Astrocyte (in vitro differentiated cells and primary cell): ENCODE measurements at places on chromosomes 13 and 19.

DNA sequence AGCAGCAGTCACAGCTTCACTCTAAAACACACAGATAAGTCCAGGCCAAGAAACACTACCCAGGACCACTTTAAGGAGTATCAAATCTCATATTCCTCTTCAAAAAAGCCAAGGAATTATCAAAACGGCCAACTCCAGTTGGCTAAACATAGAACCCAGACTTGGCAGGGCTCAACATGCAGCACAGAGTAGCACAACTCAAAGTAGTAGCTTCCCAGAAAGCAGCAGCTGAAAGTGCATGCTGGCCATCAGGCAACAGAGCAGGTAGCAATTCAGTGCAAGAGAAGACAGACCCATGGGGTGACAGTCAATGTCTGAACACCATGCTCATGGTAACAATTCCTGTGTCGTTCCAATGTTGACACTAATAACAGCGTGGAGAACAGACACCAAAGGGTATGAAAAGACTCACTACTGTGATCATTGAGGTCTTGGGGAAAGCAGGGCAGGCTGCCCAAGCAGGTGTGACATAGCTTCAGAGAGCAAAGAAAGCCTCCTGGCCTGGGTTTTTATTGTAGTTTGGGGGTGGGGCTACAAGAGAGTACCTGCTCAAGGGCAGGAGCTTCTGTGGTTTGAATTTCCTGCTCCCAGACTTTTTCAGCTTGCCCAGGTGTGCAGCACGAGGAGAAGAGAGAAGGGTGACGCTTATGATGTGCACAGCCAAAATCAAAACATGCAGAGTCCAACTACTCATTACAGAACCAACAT lies 6.2 kb downstream of the ZNF709 start:
- no peaks in the 10 kb centered on the region for H3K27me3 ChIP-seq
- H3K4me1 ChIP-seq = peaks cover 7% of the 10 kb centered on the region
- H3K36me3 ChIP-seq = no peaks in the 10 kb centered on the region
- no peak overlapping the region for H3K27ac ChIP-seq

DNA sequence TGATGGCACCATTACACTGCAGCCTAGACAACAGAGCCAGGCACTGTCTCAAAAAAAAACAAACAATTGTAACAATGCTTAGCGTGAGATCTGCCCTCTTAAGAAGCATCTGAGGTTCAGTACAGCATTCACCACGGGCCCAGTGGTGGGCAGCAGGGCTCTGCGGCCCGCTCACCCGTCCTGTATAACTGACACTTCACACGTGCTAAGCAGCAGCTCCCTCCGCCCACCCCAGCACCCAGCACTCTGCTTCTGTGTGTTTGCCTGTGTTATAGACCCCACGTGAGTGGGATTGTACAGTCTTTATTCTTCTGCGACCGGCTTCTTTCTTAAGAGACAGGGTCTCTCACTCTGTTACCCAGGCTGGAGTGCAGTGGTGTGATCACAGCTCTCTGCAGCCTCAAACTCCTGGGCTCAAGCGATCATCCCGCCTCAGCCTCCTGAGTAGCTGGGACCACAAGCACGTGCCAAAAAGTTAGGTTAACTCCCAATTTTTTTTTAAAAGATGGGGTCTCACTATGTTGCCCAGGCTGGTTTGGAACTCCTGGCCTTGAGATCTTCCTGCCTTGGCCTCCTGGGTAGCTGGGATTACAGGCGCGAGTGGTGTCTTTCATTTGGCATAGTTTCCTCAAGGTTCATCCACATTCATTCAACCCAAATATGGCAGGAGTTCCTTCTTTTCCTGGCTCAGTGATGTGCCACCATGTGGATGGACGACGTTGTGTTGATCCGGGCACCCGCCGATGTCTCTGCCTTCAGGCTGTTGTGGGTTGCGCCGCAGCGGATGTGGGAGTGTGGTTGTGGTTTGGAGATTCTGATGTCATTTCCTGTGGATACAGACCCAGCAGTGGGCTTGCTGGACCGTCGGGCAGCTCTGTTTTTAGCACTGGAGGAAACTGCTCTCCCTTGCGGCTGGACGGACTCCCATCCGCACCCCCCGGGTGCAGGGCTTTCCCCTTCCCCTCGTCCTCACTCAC lies 170.0 kb downstream of the KDM4B start:
- peak overlapping the region; percentile 28 for H3K27ac ChIP-seq
- H3K4me1 ChIP-seq = peaks cover 36% of the 10 kb centered on the region
- H3K27me3 ChIP-seq = no peaks in the 10 kb centered on the region
- peak; percentile 90 for DNase-seq
- no peaks in the 10 kb centered on the region for H3K36me3 ChIP-seq
- no peak overlapping the region for H3K4me3 ChIP-seq

DNA sequence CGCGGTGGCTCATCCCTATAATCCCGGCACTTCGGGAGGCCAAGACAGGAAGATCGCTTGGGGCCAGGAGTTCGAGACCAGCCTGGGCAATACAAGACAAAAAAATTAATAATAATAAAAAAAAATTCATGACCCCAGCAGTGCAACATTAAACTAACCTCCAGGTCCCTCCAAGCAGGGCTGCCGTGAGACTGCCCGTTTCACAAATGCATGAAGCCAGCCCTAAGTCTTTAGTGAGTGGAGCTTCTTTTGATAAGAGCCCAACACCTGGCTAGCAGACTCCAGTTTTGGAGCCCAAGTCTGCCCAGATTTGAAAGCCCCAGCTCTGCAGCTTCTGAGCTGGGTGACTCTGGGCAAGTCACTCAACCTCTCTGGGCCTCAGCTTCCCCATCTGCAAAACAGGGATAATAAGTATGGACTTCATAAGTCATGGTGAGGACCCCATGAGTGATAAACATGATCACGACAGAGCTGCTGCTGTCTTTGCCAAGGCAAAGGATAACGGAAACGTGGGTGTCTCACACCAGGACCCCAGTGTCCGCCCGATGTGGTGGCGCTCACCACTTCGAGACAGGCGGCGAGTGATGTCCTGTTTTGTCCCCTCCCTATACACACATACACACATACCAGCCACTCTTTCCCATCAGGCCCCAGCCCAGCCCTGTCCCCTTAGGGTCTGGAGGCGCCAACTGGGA lies 38.4 kb upstream of the NANOS3 start:
- peaks cover 22% of the 10 kb centered on the region for H3K36me3 ChIP-seq
- H3K27me3 ChIP-seq = no peaks in the 10 kb centered on the region
- peaks cover 53% of the 10 kb centered on the region for H3K4me1 ChIP-seq
- peak overlapping the region; percentile 97 for H3K27ac ChIP-seq
- peak overlapping the region; percentile 81 for H3K4me3 ChIP-seq

DNA sequence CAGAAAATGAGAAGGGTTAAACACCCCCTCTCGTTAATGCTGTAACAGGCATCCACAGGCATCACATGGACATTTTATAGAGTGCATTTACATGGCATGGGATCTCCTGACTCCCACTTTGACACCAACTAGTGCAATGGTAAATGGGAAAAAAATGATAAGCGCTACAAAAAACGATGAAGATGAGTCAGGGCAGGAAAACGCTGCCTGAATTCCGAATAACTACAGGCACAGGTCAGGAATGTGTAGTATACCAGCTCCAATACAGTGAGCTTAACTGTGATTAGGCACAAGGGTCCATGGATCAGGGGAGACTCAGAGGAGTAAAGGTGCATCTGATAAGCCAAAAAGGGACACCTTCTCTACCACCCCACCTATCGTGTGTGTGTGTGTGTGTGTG lies 223.6 kb downstream of the FOXO1 start:
- no peak overlapping the region for H3K4me3 ChIP-seq
- no peaks in the 10 kb centered on the region for H3K27me3 ChIP-seq
- H3K4me1 ChIP-seq = peaks cover 17% of the 10 kb centered on the region
- H3K36me3 ChIP-seq = no peaks in the 10 kb centered on the region
- DNase-seq = peak; percentile 54

GRCh38 chr19:9952276-9952675 lies 16.0 kb upstream of the OLFM2 start:
- H3K36me3 ChIP-seq = no peaks in the 10 kb centered on the region
- peaks cover 2% of the 10 kb centered on the region for H3K27me3 ChIP-seq
- no peak for DNase-seq
- H3K27ac ChIP-seq = no peak overlapping the region

DNA sequence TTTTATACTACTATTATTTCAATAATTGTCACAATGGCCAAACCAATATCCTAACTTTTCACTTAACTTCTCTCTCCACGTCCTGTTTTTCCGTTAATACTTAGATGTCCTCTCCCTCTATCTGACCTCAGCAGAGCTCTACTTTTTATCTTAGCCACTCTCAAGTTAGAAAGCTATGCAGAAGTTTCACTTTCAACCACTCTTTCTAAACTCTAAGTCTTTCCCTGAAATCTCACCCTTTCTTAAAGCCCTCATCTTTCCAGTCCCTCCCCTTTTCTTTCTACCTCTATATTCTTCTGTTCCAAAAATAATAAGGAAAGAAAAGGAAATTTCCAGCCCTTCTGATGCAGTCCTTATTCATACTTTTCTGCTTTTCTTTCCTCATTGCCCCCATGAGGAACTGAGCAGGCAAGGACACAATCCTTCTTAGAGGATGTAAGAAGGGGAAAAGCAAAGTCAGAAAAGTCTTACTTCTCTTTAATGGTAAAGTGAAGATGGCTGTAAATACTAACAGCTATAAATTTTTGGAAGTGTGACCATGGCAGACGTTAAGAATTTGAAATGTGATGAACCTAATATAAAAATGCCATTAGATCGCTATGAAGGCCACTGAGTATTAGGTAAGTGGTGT lies 23.0 kb downstream of the FAM216B start:
- DNase-seq = no peak
- no peak overlapping the region for H3K4me3 ChIP-seq
- no peaks in the 10 kb centered on the region for H3K27me3 ChIP-seq
- H3K4me1 ChIP-seq = no peaks in the 10 kb centered on the region

GRCh38 chr19:50459638-50460037 lies 16.7 kb upstream of the EMC10 start:
- H3K4me1 ChIP-seq = peaks cover 5% of the 10 kb centered on the region
- H3K27ac ChIP-seq = no peak overlapping the region
- DNase-seq = no peak
- H3K36me3 ChIP-seq = no peaks in the 10 kb centered on the region
- no peak overlapping the region for H3K4me3 ChIP-seq

- no peak for DNase-seq
- H3K27me3 ChIP-seq = no peaks in the 10 kb centered on the region
- no peak overlapping the region for H3K4me3 ChIP-seq
- H3K4me1 ChIP-seq = no peaks in the 10 kb centered on the region
- no peaks in the 10 kb centered on the region for H3K36me3 ChIP-seq
These were observed 20.7 kb upstream of the OLFM4 start for GRCh38 chr13:53007872-53008271.

DNA sequence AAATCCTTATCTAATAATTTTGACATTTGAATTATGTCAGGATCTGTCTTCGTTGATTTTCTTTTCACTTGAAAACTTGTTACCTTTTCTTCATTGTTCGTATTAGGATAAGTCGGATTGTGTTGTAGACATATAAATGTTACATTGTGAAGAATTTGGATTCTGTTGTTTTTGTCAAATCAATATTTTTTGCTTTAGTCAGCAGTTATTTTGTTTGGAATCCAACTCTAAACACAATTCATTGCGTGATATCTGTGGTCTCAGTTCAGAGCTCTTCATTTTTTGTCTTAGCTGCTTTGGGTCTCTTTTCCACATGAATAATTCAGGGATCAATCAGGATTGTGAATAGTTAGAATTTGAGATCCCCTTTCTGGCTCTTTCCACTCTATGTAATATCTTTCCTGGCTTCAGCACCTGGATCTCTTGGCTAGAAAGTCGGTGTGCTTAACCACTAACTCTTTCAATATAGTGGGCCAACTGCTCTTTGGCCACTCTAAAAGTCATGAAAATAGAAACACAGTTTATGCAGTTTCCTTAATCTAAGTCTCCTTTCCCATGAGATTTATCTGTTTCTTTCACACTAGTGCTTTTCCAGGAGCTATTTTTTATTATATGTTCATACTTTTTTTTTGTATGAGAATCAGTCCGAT lies 2494.2 kb upstream of the PCDH20 start:
- no peaks in the 10 kb centered on the region for H3K36me3 ChIP-seq
- H3K27ac ChIP-seq = no peak overlapping the region
- no peaks in the 10 kb centered on the region for H3K27me3 ChIP-seq
- H3K4me3 ChIP-seq = no peak overlapping the region
- no peak for DNase-seq
- H3K4me1 ChIP-seq = no peaks in the 10 kb centered on the region

DNA sequence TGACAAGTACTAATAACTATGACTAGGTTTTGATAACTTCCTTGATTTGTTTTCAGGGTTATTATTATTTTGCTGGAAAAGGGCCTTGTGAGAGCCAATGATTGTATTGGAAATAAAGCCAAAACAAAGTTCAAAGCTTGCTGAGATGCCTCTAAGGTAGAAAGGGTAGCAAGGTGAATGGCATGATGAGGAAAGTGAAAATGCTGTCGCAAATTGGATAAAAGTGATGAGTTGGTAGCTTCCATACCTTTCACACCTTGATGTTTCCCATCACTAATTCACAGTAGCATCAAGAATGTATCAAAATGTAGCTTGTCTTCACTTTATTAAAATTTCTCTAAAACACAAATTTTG lies 259.4 kb downstream of the FGF14 start:
- no peaks in the 10 kb centered on the region for H3K4me1 ChIP-seq
- no peak for DNase-seq
- no peak overlapping the region for H3K27ac ChIP-seq

DNA sequence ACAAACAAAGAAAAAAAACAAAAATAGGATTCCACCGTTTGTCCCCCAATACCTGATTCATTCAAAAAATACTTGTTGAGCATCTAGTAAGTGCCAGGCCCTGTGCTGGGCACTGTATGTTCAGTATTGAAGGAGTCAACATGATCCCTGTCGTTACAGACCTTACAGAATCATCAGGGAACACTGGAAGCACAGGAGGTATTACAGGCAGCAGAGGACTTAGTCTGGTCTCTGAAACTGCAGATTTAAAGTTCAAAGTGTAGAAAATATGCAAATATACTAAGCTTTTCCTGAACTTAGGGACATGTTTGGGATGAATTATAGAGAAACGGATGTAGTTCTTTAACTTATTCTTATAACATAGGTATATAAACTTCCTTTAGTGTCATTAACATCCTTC lies 160.7 kb upstream of the RFC3 start:
- H3K27me3 ChIP-seq = no peaks in the 10 kb centered on the region
- H3K36me3 ChIP-seq = no peaks in the 10 kb centered on the region
- no peak for DNase-seq
- no peaks in the 10 kb centered on the region for H3K4me1 ChIP-seq
- H3K4me3 ChIP-seq = no peak overlapping the region
- H3K27ac ChIP-seq = no peak overlapping the region

DNA sequence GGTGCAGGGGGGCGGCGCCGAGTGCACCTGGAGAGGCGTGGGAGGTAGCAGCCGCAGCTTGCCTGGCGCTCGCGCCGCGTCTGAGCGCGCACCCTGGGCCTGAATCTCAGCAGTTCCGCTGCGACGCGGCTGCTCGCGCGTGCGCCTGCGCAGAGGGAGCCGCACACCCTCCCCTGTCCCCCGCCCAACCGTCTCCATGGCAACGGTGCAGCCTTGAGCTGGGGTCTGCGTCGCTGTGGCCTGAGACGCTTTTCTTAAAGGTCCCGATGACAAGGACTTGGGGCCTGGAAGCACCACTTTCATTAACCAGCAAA lies at the start of gene PNMA8B:
TSS of gene PNMA8B (minus strand) at position 82 of the 314 bp plus-strand sequence. CDS start 402 bp downstream, outside the sequence.
- no peaks in the 10 kb centered on the region for H3K36me3 ChIP-seq
- H3K27ac ChIP-seq = no peak within 1 kb of the TSS
- no peak for DNase-seq
- peak within 1 kb of the TSS; percentile 37 for H3K4me3 ChIP-seq
- H3K27me3 ChIP-seq = peaks cover 26% of the 10 kb centered on the region
